ENCODE measurements at places on chromosomes 7 and 10.
A peak's percentile ranks its signal among the peaks of the same experiment; 100 is the strongest.

- H3K4me3 ChIP-seq: no peak overlapping the region
- no peak for DNase-seq
- no peaks in the 10 kb centered on the region for H3K36me3 ChIP-seq
- H3K4me1 ChIP-seq: no peaks in the 10 kb centered on the region
These were observed 772.2 kb upstream of the C7orf33 start for GRCh38 chr7:147818317-147818716.

DNA sequence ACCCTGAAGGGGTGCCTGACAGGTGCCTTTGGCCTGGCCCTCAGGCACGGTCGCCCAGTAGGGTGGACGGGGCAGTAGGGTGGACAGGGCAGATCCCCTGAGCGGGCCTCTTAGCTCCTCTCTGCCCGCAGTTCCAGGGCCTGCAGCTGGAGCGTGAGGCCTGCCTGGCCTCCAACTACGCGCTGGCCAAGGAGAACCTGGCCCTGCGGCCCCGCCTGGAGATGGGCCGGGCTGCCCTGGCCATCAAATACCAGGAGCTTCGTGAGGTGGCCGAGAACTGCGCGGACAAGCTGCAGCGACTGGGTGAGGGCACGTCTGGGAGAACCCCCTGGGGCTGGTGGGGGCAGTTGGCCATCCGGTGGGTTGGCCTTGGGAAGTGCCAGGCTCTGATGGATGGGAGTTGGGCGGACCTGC, 1.7 kb downstream of the VPS37D start:
- H3K4me1 ChIP-seq: peaks cover 4% of the 10 kb centered on the region
- H3K27me3 ChIP-seq: no peaks in the 10 kb centered on the region
- no peaks in the 10 kb centered on the region for H3K36me3 ChIP-seq
- H3K4me3 ChIP-seq: peak overlapping the region; percentile 77
- H3K27ac ChIP-seq: no peak overlapping the region
- no peak for DNase-seq

DNA sequence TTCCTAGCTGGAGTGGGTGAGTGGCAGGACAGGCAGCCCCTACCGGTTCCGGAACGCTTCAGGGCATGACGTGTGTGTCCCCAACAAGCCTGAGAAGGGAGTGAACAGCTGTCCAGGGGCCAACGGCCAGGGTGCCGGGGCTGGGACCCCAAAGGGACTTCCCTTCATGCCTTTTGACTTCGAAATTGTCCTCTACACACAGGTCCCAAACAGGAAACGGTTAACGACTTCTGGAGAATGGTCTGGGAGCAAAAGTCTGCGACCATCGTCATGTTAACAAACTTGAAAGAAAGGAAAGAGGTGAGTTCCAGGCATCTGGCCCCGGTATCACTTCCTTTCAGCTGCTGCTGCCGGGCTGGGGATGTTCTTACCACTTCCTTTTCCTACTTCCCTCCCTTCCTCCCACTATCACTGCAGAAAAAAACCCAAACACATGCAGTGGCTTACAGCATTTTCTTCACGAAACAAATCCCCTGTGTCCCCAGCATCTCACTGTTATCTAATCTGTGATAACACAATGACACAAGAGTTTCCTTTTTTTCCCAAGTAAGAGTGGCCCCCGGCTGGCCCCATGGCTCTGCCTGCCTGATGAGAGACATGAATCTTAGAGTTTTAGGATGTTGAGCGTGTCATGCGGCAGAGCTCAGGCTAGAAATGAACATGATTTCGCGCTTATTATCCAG, 63.2 kb downstream of the MKI67 start:
- no peak overlapping the region for H3K4me3 ChIP-seq
- no peak for DNase-seq
- H3K36me3 ChIP-seq: no peaks in the 10 kb centered on the region
- no peaks in the 10 kb centered on the region for H3K27me3 ChIP-seq

DNA sequence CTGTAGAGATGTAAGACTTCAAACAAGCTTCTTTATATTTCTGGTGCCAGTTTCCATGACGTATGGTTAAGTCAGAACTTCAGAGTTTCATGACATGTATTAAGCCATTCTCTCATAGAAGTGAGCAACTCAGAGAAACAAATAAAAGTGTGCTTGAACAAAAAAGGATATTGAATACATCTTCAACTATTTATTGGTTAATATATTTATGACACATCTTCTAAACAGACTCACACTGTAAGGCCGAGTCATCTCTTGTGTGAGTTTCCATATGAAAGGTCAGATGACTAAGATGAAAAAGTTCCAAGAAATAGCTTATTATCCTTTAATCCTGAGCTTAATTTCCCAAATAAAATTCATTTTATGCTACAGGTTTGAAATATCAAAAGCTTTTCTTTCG, 105.5 kb upstream of the CSTF2T start:
- DNase-seq: peak; percentile 96
- peaks cover 31% of the 10 kb centered on the region for H3K4me1 ChIP-seq
- no peaks in the 10 kb centered on the region for H3K36me3 ChIP-seq
- no peaks in the 10 kb centered on the region for H3K27me3 ChIP-seq
- H3K4me3 ChIP-seq: no peak overlapping the region

DNA sequence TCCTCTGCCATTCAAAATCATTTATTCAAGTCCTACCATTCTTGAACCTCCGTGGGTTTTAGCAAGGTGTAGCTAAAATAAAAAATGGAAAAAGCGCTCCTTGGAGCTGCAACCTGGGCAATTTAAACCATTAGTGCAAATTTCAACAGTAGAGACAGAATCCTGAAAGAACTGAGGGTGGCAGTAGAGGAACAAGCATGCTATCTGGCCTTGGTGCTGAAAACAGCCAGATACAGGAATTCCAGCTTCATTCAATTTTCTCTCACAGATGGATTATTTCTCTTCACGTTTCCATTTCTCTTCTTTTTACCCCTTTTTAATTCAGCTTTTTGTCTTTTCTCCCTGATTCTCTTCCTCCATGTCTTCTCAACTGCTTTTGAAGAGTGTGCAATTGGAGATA, 77.7 kb downstream of the OTUD1 start:
- H3K27me3 ChIP-seq: no peaks in the 10 kb centered on the region
- peak; percentile 46 for DNase-seq
- H3K4me3 ChIP-seq: no peak overlapping the region

- no peaks in the 10 kb centered on the region for H3K36me3 ChIP-seq
- H3K27ac ChIP-seq: no peak overlapping the region
- DNase-seq: no peak
These were observed 173.5 kb upstream of the FZD1 start for GRCh38 chr7:91090684-91091083.

DNA sequence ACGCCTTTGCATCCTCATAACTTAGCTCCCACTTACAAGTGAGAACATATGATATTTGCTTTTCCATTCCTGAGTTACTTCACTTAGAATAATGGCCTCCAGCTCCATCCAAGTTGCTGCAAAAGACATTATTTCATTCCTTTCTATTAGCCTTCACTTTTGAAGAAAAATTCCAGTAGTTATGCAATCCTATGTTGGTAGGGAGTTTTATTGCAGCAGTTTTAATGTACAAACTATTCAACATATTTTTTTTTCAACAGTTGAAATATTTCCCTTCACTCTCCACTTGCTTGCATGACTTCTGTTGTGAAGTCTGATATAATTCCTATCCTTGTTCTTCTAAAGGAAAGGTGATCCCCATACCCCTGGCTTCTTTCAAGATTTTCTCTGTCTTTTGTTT, 27.3 kb upstream of the ARHGAP22 start:
- no peak for DNase-seq
- H3K4me3 ChIP-seq: no peak overlapping the region
- no peaks in the 10 kb centered on the region for H3K27me3 ChIP-seq
- no peak overlapping the region for H3K27ac ChIP-seq
- no peaks in the 10 kb centered on the region for H3K4me1 ChIP-seq

- no peak overlapping the region for H3K27ac ChIP-seq
- H3K4me1 ChIP-seq: no peaks in the 10 kb centered on the region
- H3K36me3 ChIP-seq: no peaks in the 10 kb centered on the region
- DNase-seq: no peak
- H3K27me3 ChIP-seq: no peaks in the 10 kb centered on the region
These were observed 11.7 kb upstream of the ZNF862 start for GRCh38 chr7:149826344-149827088.

- H3K36me3 ChIP-seq: peaks cover 3% of the 10 kb centered on the region
- H3K4me1 ChIP-seq: no peaks in the 10 kb centered on the region
- H3K4me3 ChIP-seq: no peak overlapping the region
- no peak overlapping the region for H3K27ac ChIP-seq
- DNase-seq: no peak
These were observed 255.4 kb downstream of the TYW1 start for GRCh38 chr7:67251986-67252558.

GRCh38 chr7:151481650-151482505, 37.8 kb downstream of the RHEB start:
- no peaks in the 10 kb centered on the region for H3K27me3 ChIP-seq
- no peak for DNase-seq
- peaks cover 18% of the 10 kb centered on the region for H3K4me1 ChIP-seq
- H3K4me3 ChIP-seq: no peak overlapping the region
- H3K27ac ChIP-seq: no peak overlapping the region
- peaks cover 66% of the 10 kb centered on the region for H3K36me3 ChIP-seq

GRCh38 chr10:124206616-124207015, 113.2 kb upstream of the CHST15 start:
- no peaks in the 10 kb centered on the region for H3K4me1 ChIP-seq
- H3K36me3 ChIP-seq: no peaks in the 10 kb centered on the region
- H3K27me3 ChIP-seq: no peaks in the 10 kb centered on the region
- H3K4me3 ChIP-seq: no peak overlapping the region

DNA sequence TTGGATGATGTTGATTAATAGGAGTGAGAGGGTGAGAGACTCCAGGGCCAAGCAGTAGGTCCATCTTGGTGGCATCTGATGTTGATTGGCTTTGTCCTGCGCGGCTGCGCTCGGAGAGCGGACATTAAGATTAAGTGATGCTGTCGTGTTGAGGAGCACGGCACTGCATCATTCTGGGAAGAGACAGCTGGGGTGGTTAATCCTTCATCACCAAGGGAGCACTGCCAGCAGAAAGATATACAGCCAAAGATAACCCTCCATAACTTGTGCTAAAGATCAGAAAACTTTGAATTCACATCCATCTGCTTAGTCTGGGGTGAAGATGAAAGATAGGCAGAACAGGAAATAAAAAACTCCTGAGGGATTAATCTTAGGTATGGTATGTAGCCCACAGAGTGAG, 208.3 kb downstream of the LRMDA start:
- H3K36me3 ChIP-seq: no peaks in the 10 kb centered on the region
- peaks cover 62% of the 10 kb centered on the region for H3K27me3 ChIP-seq
- DNase-seq: no peak
- no peaks in the 10 kb centered on the region for H3K4me1 ChIP-seq

GRCh38 chr7:34371922-34372321, 286.1 kb upstream of the NPSR1 start:
- DNase-seq: no peak
- H3K27me3 ChIP-seq: no peaks in the 10 kb centered on the region
- H3K27ac ChIP-seq: no peak overlapping the region
- H3K4me1 ChIP-seq: no peaks in the 10 kb centered on the region

GRCh38 chr7:27655184-27655583, 7.5 kb downstream of the HIBADH start:
- no peak for DNase-seq
- no peaks in the 10 kb centered on the region for H3K27me3 ChIP-seq
- no peak overlapping the region for H3K4me3 ChIP-seq
- H3K27ac ChIP-seq: no peak overlapping the region

- peaks cover 5% of the 10 kb centered on the region for H3K4me1 ChIP-seq
- peak; percentile 62 for DNase-seq
- H3K27me3 ChIP-seq: peaks cover 8% of the 10 kb centered on the region
- H3K27ac ChIP-seq: no peak overlapping the region
- H3K36me3 ChIP-seq: no peaks in the 10 kb centered on the region
These were observed 89.8 kb upstream of the HPS1 start for GRCh38 chr10:98536551-98536950.

DNA sequence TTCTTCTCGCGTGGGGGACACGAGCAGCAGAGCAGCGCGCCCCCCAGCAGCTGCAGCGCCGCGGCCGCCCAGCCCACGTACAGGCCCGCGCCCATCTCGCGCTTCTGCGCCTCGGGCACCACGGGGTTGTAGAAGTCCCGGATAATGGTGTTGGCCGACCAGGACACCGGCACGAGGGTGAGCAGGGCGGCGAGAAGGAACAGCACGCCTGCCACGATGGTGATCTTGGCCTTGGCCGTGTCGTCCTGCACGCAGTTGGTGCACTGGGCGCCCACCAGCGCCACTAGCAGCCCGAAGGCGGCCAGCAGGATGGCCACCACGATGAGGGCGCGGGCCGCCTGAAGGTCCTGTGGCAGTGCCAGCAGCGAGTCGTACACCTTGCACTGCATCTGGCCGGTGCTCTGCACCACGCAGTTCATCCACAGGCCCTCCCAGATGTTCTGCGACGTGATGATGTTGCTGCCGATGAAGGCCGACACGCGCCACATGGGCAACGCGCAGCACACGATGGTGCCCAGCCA, 529 bp downstream of the CLDN3 start:
- H3K36me3 ChIP-seq: no peaks in the 10 kb centered on the region
- H3K27me3 ChIP-seq: no peaks in the 10 kb centered on the region
- H3K4me1 ChIP-seq: peaks cover 23% of the 10 kb centered on the region

GRCh38 chr7:73885975-73886798, 25.2 kb downstream of the TMEM270 start:
- H3K36me3 ChIP-seq: no peaks in the 10 kb centered on the region
- H3K4me1 ChIP-seq: no peaks in the 10 kb centered on the region
- H3K4me3 ChIP-seq: no peak overlapping the region
- no peak for DNase-seq
- H3K27ac ChIP-seq: no peak overlapping the region

GRCh38 chr10:129105266-129105665, 361.8 kb upstream of the MGMT start:
- H3K4me3 ChIP-seq: no peak overlapping the region
- no peaks in the 10 kb centered on the region for H3K4me1 ChIP-seq
- H3K27me3 ChIP-seq: no peaks in the 10 kb centered on the region

- no peak overlapping the region for H3K27ac ChIP-seq
- H3K36me3 ChIP-seq: no peaks in the 10 kb centered on the region
- no peaks in the 10 kb centered on the region for H3K27me3 ChIP-seq
- no peak overlapping the region for H3K4me3 ChIP-seq
- no peaks in the 10 kb centered on the region for H3K4me1 ChIP-seq
These were observed 49.7 kb upstream of the ADCY1 start for GRCh38 chr7:45524445-45524844.

DNA sequence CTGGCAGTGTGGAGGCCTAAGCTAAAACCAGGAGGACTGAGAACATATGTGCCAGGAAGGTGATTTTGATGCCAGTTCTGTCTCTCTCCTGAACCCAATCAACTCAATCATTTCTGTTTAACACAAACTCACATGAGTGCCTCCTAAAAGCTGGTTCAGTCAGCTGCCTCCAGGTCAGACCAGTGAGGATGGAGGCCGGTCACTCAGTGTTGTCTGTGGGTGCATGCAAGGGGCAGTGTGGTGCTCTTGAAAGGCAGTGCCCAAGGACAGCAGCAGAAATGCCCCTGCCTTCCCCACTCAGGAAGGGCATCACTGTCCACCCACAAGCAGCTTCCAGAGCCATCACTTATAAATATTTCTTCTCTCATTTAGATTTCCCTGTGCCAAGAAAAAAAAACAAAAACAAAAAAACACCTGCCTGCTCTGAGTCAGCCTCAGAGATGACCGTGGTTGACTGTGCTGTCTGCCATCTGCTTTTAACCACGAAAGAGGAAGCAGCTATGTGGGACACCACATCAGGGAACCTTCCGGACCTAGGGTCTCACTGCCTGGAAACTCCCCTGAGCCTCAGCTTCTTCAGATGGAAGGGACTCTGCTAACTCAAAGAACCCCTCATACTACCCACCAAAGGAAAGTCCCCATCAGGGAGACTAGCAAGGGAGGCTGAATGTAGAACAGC, 39.1 kb downstream of the VOPP1 start:
- H3K4me3 ChIP-seq: no peak overlapping the region
- H3K27me3 ChIP-seq: no peaks in the 10 kb centered on the region
- H3K27ac ChIP-seq: peak overlapping the region; percentile 29

- H3K27ac ChIP-seq: no peak overlapping the region
- H3K4me3 ChIP-seq: no peak overlapping the region
- no peaks in the 10 kb centered on the region for H3K4me1 ChIP-seq
- no peak for DNase-seq
- H3K36me3 ChIP-seq: peaks cover 18% of the 10 kb centered on the region
- H3K27me3 ChIP-seq: no peaks in the 10 kb centered on the region
These were observed 36.5 kb downstream of the GLUD1 start for GRCh38 chr10:87058171-87058570.

Data from PC-3 (cell line).